ENCODE measurements at places on chromosomes 11 and 22.

DNA sequence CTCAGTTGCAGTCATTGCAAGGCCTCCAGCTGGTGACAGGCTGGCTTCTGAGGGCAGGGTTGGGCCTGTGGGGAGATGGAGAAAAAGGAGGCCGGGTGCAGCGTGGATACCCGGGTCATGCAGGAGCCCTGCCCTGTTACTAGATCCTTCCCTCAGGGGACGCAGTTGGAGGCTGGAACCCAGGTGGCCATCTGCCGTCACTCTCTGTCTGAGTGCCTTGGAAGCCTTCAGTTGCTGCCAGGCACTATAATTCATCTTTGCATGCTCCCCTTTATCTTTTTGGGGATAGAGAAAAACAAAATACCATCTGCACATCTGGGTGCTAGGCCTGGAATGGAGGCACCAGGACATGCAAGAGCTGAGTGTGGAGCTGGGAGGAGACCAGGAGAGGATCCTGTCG lies 82.7 kb downstream of the TP53I11 start:
- DNase-seq: no peak

GRCh38 chr11:44409558-44410236 lies 99.8 kb upstream of the ALX4 start:
- DNase-seq: no peak

- no peak for DNase-seq
These were observed 37.2 kb upstream of the CSNK2A3 start for GRCh38 chr11:11390068-11390771.

DNA sequence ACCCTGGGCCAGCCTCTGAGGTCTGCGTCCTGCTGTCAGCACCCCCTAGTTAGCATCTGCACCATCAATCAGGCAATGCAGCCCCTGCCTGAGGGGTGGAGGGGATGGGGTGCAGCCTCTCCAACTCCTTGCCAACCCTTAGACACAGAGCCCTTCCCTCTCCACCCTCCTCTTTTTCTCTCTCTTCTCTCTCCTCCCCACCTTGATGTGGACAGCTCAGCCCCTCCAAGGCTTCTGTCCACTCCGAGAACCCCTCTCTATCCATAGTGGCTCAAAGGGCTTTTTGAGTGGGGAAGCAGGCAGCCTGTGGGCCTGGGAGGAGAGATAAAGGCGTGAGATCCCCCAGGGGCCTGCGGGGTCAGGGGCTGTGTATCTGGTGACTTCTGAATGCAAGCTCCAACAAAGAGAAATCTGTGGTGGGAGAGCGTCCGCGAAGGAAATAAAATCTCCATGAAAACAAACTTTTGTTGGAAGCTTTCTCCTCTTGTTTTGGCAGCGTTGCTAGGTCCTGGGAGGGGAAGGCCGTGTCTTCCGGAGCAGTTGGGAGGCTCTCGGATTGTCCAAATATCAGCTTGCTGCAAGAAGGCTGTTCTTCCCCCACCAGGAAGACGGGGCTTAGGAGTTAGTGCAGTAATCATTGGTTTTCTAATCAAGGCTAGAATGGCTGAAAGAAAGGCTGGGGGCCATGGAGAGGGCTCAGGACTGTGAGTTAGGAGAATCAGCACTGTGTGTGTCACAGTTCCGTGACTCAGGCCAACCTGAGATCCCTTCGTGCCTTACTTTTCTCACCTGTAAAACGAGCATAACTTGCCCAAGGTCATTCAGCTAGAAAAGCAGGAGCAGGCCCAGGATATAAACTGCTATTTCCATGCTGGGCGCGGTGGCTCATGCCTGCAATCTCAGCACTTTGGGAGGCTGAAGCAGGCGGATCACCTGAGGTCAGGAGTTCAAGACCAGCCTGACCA lies 50.3 kb downstream of the PKNOX2 start:
- DNase-seq: no peak

GRCh38 chr11:101127699-101128570 lies 1.7 kb downstream of the PGR start:
- no peak for DNase-seq
